ENCODE measurements at places on chromosomes 2 and 18.

GRCh38 chr2:170815746-170816503 is 762 bp upstream of the GAD1 start:
- DNase-seq, result no peak

- DNase-seq, result peak; percentile 93
Measured at GRCh38 chr2:55923091-55923981, at the start of gene EFEMP1. TSS of gene EFEMP1 (minus strand) at chr2:55923782. CDS start at chr2:55922440, 1,342 bp downstream.

- no peak for DNase-seq
Measured at GRCh38 chr2:187011206-187011832, 162.3 kb upstream of the ZSWIM2 start.

- DNase-seq, result no peak
Measured at GRCh38 chr2:21468624-21469023, 344.9 kb downstream of the TDRD15 start.

- DNase-seq, result no peak
Measured at GRCh38 chr2:127759931-127760330, 51.0 kb downstream of the WDR33 start.

DNA sequence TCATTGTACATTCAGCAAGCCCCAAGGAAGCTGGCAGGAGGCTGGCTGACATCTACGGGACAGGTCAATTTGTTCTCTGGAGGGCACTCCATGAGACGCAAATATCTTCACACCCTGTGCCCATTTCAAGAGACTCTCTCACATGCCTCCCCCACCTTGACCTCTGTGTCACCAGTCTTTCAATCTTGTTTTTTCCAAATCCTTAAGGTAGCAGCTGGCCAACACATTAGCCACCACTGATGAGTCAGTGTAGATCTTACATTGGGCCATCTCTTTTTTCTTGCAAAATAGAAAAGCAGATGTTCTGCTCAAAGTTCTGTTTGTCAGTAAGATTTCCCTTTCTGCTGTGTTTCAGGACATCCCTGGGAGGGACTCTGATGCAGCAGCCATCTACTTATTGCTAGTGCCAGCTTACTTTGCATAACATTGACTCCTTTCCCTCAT is 1.7 kb upstream of the DPP4 start:
- DNase-seq, result no peak

DNA sequence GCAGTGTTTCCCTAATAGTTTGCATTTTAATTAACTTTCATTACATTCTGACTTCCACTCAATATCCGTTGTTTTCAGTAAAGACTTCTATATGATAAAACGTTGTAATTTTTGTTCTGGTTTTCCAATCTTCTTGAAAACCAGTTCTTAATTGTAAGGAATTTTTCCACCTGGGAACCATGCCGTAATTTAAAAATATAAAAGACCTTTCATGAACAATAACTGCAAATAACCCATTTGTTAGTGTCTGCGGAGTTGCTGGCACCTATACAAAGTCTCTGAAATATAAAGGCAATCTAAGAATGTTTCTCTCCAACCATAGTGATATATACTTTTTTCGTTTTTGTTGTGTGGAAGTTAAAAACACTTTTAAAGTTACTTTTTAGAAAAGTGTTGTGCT is 7.7 kb upstream of the SATB2 start:
- DNase-seq, result no peak

- no peak for DNase-seq
Measured at GRCh38 chr2:127961729-127962128, 66.1 kb downstream of the SAP130 start.

GRCh38 chr2:237876061-237876526 is 16.7 kb downstream of the RAMP1 start:
- no peak for DNase-seq

- no peak for DNase-seq
Measured at GRCh38 chr18:30522288-30522929, 520.1 kb downstream of the DSC3 start.

DNA sequence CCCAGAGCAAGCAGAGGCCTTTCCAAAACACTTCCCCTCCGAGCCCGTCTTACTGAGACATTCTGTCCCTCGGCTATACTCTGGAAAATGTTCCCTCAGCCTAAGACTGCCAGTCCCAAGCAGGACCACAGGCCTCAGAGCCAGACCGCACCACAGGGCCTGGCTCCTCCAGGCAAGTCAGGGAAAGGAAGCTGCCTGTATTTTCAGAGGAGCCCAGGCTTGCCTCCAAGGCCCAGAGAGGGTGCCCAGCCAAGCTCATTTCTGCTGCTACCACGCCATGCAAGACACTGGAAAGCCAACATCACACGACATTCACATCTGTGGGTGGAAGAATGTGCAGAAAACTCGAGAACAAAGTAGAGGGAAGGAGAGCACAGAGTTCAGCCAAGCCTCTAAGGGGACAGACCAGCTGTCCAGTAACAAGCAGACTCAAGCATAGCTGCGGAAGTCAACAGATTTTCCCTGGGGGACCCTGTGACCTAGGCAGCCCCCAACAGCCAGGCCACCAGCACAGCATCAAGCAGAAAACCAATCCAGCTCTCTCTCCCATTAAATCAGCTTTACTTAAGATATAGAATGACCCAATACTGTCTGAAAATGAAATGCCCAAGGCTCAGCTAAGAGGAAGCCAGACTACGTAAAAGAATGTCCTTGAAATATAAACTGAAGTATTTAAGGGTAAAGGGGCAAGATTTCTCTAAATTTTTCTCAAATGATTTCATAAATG is 123.9 kb downstream of the ZFP36L2 start:
- no peak for DNase-seq

DNA sequence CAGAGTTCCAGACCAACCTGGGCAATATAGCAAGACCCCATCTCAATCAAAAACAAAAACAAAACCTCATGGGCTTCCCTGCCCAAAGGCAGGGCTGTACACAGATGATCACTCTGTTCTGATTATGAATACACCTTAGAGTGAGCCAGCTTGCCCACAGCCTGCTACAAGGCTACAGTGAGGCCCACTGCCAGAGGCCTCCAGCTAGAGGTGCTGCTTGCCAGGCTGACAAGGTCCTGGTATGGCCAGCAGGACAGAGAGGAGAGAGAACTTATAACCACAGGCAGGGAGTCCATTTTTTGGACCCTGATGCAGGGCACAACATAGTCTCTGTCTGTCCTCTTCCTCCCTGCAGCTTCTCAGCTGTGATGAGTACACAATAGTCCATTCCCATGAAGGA is 41.5 kb downstream of the KANSL3 start:
- no peak for DNase-seq

DNA sequence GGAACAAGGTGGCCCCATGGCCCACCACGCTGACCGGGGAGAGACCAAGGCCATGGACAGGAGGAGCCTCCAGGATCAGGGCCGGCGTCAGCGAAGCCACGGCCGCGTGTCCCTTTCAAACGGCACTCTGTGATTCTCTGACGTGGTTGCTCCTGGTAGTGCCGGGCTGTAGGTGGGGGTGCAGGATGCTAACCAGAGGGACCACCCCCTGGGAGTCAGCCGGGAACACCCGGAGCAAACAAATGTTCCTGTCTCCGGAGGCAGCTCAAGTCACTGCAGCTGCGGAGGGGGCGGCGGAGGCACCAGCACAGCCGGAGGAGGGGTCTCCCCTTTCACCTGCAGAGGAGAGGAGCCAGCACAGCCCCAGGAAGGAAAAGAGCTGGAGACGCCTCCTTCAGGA is 750.6 kb upstream of the SALL3 start:
- DNase-seq, result no peak

GRCh38 chr2:223994562-223995162 is 37.4 kb downstream of the MRPL44 start:
- DNase-seq, result no peak

DNA sequence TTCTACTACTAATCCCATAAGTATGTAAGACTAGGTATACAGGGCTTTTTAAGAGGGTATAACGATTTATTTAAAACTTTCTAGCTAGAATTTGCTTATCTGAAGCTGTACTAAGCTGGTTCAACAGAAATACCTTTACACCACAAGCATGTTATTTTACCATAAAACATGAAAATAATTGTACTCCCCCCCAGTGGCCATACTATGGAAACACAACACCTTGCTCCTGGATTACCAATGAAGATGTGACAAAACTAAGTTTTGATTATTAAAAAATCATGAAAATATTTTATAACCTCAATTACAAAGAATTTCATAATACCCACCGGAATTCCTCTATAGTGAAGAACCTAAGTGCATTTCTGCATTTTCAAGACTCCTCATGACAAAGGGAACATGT is 27.3 kb downstream of the LPIN2 start:
- DNase-seq, result no peak

GRCh38 chr2:144443837-144444817 is 75.8 kb downstream of the ZEB2 start:
- no peak for DNase-seq

DNA sequence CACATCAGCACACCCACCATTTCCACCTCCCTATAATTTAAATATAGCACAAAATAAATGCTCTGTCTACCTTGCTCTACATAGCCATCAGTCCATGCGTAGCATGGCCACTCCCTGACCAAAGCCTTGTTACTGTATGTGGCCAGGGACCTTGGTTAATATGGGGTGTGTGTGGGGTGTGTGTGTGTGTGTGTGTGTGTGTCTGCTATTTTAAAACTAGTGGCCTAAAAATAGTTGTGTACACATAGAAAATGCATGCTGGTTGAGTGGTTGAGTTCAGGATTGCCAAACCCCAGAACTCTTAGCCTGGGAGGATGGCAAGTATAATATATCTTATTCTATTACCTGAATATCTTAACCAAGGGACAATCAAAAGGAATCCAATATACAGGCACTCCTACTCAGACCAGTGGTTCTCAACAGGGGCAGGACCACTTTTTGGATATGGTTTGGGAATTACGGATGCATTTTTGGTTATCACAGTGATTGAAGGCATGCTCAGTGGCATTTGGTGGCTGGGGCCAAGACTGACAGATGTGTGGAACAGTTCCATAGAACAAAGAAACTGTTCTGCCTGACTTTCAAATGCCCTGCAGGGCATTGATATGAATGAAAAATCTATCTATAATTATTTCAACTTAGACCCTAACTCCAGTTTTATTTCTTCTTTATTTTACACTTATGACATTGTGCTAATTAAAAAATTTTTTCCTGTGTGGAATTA is 72.3 kb upstream of the PSME4 start:
- DNase-seq, result no peak

DNA sequence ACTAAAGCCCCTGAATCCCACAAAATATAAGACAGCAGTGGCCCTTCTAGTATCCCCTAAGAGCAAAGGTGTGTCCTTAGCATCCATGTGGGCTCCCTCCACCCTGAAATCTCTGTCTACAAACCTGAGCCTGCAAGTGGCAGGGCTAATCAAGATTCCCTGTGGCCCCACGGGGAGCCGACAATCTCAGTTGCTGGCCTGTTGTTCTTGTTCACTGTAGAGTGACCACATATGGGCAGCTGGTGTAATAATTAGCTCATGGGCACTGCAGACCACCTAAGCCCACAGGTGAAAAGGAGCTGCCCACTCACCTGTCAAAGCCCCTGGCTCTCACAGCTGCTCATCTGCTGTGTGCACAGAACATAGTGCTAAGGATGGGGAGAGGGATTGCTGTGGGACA is 102.3 kb downstream of the MRO start:
- DNase-seq, result no peak

DNA sequence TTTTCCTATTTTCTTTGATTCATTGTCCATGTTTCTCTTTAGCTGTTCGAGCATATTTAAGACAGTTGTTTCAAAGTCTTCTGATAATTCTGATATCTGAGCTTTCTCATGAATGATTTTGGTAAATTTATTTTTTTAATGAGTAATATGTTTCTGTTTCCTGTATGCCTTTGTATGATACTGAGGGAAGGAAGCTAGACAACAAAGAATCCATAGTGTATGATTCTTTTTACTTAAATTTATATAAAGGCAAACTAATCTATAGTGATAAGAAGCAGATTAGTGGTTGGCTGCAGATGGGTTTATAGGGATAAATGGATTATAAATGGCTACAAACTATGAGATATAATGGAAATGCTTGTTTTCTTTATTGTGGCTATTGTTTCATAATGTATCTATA is 352.7 kb upstream of the CDH2 start:
- DNase-seq, result no peak

DNA sequence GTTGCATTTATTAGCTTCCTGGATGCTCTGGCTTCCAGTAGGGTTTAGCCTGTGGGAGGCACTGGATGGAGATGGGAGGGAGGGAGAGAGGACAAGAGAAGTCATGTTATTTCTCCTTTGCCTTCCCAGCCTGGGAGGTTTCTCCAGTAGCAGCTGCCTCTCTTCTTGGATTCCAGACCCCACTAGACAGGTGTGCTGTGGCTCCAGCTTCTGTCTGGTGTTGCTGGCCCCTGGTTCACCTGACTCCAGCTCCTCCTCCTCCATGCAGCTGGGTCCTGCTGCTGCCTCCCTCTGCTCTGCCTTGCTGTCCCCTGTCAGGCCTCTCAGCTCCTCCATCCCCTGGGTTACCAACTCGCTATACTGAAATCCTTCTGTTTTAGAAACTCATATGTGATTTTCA is 188.9 kb upstream of the TNP1 start:
- no peak for DNase-seq

GRCh38 chr2:169029341-169029740 is 1.8 kb downstream of the ABCB11 start:
- no peak for DNase-seq

- DNase-seq, result no peak
Measured at GRCh38 chr2:69616755-69617154, 26.8 kb downstream of the AAK1 start.

GRCh38 chr2:47297767-47298425 is 105.1 kb upstream of the MSH2 start:
- no peak for DNase-seq

GRCh38 chr2:21822505-21822904 is 698.7 kb downstream of the TDRD15 start:
- no peak for DNase-seq

GRCh38 chr2:45014016-45014702 is 4.9 kb upstream of the SIX2 start:
- peak; percentile 91 for DNase-seq

GRCh38 chr2:234189786-234190300 is 139.3 kb downstream of the SPP2 start:
- no peak for DNase-seq

GRCh38 chr18:75784390-75784789 is 356.9 kb upstream of the SMIM21 start:
- DNase-seq, result no peak

- no peak for DNase-seq
Measured at GRCh38 chr2:53631313-53632125, 136.1 kb upstream of the CHAC2 start.

- DNase-seq, result no peak
Measured at GRCh38 chr2:37143974-37144373, 12.8 kb downstream of the EIF2AK2 start.

GRCh38 chr18:44742126-44742525 is 61.4 kb downstream of the SETBP1 start:
- DNase-seq, result no peak

- no peak for DNase-seq
Measured at GRCh38 chr2:169815849-169816248, 8.9 kb downstream of the METTL5 start.

GRCh38 chr2:14418115-14418514 is 214.4 kb upstream of the LRATD1 start:
- no peak for DNase-seq

DNA sequence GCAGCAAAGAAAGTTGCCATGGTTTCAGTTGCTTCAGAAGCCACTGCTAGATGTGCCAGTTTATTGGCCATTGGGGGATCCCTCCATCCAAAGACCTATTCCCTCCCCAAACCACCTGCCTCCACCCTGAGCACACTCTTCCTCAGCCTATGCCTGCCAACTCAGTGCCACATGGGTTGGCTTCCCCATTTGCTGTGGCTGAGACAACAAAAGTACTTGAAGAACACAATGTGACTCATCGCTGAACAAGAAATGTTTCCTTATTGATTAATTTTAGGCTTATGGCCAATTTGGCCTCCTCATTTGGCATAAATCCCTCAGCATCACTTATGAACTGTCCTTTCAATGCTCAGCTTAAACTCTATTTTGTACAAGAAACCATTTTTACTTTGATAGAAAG is 215.9 kb downstream of the TMEM247 start:
- no peak for DNase-seq
